Activated CD8-positive, alpha-beta T cell treated with anti-CD3 and anti-CD28 coated beads, Interleukin-2, amount 10 ng/mL, durations not matched to agents 7 days and 5 days (primary cell): ENCODE measurements at places on chromosomes 2 and 18.

GRCh38 chr2:240972636-240973521 lies 25.5 kb upstream of the SNED1 start:
- DNase-seq = no peak

- no peak for DNase-seq
These were observed 540.5 kb downstream of the SLC4A3 start for GRCh38 chr2:220167956-220168355.

DNA sequence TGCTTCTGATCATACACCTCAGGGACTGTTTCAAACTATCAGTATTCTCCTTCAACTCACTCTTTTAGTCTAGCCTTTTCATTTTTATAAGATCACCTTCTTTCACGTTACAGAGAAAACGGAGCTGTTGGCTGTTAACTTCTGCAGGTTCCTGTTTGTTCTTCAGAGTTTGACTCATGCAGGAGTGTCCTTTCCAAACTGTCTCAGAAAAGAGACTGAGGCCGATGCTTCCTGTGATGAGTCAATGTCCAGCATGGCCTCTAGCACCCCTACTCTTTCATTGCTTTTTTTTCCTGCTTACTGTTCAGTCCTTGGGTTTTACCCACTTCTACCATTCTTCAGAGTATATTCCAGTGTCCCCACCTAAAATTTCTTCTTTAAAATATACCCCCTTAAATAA lies 240.8 kb upstream of the RGPD4 start:
- no peak for DNase-seq

- DNase-seq = peak; percentile 57
These were observed 209.0 kb downstream of the PRKCE start for GRCh38 chr2:45860136-45861121.

DNA sequence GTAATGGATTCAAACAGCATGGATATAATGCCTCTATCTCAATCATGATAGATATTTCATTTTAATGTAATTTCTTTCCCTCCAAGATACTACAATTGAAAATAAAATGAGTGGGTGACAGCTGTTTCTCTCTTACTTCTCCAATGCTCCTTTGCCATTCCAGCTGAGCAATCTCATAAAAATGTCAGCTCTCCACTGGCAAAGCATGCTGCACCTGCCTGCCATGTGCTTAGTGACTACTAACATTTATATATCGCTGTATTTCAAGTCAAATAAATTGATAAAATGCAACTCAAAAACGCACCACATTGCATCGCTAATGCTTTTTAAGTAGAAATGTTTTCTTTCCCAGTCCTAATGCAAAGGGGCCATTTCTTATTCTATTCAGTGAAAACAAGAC lies 1093.9 kb downstream of the CBLN2 start:
- DNase-seq = no peak

DNA sequence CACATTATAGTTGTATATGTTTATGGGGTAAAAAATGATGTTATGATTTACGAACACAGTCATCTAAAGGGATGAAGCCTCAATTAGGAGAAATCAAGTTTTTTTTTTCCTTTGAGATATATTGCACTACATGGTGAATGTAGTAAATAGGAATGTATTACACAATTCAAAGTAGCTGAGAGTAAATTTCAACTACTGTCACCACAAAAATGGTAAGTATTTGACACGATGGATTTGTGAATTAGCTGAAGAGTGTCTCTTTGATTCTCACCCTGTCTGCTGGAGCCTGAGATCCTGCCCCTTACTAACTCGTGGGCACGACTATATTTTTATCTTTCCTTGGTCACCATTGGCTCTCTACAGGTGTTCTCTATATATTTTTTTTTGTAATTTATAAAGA lies 540.4 kb upstream of the DSEL start:
- DNase-seq = no peak

GRCh38 chr2:177281400-177282180 lies 17.1 kb upstream of the NFE2L2 start:
- peak; percentile 43 for DNase-seq

DNA sequence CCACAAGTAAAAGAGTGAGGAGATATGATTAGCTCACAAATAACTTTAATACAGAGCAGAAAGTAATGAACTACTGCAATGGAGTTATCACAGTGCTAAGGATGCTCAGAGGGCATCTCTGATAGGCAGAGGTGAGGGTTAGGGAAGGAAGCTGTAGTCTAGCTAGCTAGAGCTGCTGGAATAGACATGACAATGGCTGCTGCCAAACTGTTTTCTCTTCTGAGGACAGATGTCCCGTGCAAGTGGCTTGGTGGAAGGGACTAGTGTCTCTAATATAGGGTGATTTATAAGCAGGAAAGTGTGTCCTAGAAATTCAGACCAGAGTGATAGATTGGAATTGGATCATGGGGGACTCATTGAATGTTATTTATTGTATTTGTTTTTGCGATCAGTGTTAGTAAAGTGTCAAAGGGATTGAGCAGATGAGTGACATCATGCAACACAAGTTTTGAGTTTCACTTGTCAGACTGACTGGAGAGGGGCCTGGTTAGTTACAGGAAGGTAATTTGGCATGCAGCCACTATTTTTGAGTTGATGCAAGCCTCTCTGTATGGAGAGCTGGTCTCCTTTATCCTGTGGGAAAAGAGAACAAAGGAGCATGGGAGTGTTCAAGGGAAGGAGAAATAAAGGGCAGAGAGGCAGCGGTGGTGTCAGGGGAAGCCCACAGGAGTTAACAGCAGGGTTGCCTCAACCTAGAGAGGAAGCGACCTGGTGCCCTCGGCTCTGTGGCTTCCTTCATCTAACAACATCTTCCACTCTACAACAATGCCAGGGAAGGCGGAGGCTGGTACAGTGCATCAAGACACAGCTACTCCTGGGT lies 1.9 kb downstream of the CTLA4 start:
- DNase-seq = peak; percentile 65

GRCh38 chr2:241228081-241228859 lies 39.8 kb downstream of the ANO7 start:
- no peak for DNase-seq

- no peak for DNase-seq
These were observed 315.1 kb downstream of the MTX2 start for GRCh38 chr2:176584333-176584732.

GRCh38 chr2:203585516-203585915 lies 50.4 kb upstream of the RAPH1 start:
- DNase-seq = no peak

DNA sequence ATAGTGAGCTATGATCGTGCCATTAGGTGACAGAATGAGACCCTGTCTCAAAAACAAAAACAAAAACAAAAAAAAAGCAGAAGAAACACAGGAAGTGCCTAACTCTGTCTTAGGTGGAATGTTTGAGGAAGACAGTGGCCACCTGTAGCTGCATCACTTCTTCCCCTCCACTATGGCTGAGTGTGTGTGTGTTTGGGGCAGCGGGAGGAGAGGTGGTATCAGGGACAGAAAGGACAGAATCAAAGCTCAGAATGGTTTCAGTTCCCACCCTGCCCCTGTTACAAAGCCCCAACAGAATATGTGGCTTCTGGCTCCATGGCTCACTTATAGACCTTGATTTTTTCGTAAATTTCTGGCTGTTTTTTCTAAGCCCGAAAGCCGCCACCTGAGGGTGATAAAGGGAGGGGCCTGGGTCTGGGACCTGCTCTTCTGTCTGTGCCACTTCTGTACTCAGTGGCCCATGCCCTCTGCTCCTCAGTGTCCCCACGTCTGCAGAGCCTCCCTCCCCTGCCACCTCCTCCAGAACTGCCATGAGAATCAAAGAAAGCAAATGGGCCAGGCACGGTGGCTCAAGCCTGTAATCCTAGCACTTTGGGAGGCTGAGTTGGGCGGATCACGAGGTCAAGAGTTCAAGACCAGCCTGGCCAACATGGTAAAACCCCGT lies 27.4 kb downstream of the SERTAD2 start:
- DNase-seq = no peak

GRCh38 chr2:130819608-130820278 lies 17.0 kb upstream of the ARHGEF4 start:
- no peak for DNase-seq

GRCh38 chr2:200788121-200788718 lies 23.5 kb upstream of the BZW1 start:
- no peak for DNase-seq

GRCh38 chr2:195535911-195536522 lies 121.0 kb upstream of the SLC39A10 start:
- peak; percentile 93 for DNase-seq

GRCh38 chr2:3534251-3534814 lies 15.0 kb upstream of the ADI1 start:
- no peak for DNase-seq

DNA sequence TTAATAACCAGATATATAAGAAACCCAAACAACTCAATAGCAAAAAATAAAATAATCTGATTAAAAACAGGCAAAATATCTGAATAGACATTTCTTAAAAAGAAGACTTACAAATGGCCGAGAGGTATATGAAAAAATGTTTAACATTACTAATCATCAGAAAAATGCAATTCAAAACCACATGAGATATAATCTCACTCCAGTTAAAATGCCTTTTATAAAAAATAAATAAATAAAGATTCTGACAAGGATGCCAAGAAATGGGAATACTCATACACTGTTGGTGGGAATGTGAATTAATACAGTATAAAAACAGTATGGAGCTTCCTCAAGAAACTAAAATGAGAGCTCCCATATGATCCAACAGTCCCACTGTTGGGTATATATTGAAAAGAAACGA lies 33.9 kb upstream of the BMP10 start:
- DNase-seq = no peak

- DNase-seq = no peak
These were observed 5.2 kb downstream of the NCAPH start for GRCh38 chr2:96340493-96341414.

DNA sequence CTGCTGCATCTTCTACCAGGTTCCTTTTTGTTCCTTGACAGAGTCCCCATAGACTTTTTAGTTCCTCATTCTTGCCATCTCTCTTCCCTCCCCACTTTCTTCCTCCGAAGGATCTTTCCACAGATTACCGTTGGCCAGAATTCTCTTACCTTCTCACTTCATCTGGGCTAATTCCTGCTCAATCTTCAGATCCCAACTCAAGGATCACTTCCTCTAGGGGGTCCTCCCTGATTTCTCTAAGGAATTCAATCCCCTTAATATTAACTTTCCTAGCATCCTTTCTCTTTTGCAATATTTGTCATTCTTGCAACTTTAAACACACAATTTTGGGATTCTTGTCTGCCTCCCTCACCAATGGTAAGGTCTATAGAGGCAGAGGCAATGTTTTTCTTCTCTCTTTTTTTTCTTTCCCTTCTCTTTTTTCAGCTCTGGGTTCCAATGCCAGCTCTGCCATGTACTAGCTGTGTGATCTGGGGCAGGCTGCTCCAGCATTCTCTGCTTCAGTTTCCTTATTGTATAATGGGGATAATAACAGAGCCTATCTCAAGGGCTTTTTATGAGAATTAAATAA lies 5.4 kb upstream of the KCNE4 start:
- no peak for DNase-seq

GRCh38 chr18:11861583-11862288 lies 10.5 kb downstream of the CHMP1B start:
- no peak for DNase-seq

GRCh38 chr2:229129738-229130371 lies 141.2 kb downstream of the PID1 start:
- DNase-seq = no peak

DNA sequence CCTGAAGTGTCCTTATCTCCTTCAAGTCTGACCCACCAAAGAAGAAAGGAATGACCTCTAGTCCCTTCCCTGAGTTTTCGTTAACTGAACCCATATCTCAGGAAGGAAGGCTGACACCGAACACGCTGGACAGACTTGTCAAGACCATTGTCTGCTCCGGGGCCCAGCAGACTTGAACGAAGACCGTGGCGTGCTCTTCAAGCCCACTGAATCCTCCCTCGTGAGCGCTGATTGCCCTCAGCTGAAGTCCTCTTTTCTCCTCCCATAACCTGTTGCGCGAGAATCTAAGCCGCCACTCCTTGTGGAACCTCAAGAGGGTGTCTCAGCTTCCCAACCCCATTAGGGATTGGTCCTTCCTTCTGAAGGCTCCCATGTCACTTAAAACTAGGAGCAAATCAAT lies 634 bp upstream of the CNDP1 start:
- DNase-seq = no peak

GRCh38 chr2:212939777-212940531 lies 211.5 kb downstream of the IKZF2 start:
- DNase-seq = no peak

DNA sequence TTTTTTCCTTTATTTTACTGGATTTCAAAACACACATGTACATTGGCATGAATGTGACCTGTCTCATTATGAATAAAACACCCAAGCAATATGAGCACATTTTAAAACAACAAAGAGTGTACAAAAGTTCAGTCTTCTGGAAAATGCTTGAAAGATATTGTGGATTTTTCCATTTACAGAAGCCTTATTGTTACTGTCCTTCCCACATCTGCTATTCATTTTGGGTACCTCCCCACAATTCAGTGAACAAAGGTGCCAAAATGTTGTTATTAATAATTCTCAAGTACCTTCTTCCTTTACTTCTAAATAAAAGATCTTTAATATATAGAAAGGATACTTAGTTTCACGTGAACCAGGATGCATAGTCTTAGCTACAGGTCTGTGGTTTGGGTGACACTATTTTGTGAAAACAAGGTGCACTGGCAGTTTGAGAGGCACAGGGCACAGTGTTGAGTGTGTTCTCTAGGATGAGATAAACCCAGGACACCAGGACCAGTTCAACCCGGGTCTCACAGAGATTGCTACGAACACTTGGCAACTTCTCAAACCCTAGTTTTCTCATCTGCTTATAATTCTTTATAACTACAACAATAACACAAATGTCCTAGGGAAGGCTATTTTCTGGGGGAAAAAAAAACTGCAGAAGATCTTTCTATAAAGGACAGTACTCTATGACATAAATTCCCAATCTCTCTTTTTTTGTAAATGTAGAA lies 84.5 kb upstream of the GALNT5 start:
- no peak for DNase-seq

- DNase-seq = no peak
These were observed 36.3 kb downstream of the OSGEPL1 start for GRCh38 chr2:189726271-189726670.

DNA sequence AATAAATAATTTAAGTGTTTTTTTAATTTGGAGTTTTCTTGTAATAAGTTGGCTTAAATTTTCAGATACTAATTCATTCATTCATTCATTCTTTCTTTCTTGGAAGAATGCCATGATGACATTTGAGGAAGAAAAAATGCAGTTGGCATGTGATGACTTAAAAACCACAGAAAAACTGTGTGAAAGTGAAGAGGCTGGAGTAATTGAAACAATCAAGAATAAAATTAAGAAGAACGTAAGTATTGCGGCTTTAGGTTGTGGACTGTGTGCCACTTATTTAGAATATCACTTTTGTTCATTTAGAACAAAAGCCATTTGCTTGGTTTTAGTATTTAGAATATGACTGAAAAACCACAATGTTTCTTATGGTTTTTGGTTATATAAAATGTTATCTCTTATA lies 51.4 kb downstream of the TTC39C start:
- no peak for DNase-seq

- DNase-seq = no peak
These were observed 112.8 kb upstream of the RASGRP3 start for GRCh38 chr2:33363325-33364298.
